Right renal cortex interstitium (tissue), 3 donors: ENCODE measurements at places on chromosomes 12 and 14.

DNA sequence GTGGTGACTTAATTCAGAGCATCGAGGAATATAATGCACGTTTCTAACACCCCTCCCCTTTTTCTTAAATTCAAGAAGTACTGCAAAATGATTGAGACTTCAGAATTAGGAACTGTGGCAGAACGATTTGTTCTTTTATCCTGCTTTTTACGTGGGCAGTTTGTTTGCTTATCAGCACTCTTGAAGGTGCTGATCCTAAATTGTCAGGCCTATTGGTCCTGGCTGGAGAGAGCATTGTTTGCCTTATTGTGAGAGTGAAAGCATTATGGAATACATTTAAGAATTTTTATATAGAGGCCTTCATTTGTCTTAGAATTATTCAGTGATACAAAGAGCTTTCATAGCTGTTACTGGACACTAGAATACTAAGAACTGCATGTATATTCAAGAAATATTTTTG is 59.1 kb downstream of the TMTC2 start:
- DNase-seq, result no peak

GRCh38 chr12:20474443-20474842 is 106.1 kb downstream of the PDE3A start:
- DNase-seq, result no peak

- DNase-seq, result no peak
Measured at GRCh38 chr12:13000616-13000924, 505 bp upstream of the HEBP1 start.

DNA sequence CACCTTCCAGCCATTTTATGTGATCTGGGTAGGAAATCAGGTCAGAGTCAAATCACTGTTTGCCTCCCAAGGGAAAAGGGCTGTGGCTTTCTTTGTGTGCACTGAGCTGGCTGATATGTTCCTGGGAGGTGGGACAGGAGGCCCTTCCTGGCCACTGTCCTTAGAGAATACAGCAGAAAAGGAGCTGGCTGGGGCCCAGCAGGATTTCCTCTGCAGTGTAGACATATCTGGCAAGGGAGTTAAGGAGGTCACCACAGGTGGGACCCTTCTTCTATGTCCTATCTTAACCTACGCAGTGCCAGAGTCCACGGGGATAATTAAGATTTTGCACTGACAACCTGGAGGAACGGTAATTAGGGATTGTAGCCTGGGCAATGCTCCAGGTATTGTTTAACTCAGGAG is 145.3 kb downstream of the NTF3 start:
- DNase-seq, result no peak

DNA sequence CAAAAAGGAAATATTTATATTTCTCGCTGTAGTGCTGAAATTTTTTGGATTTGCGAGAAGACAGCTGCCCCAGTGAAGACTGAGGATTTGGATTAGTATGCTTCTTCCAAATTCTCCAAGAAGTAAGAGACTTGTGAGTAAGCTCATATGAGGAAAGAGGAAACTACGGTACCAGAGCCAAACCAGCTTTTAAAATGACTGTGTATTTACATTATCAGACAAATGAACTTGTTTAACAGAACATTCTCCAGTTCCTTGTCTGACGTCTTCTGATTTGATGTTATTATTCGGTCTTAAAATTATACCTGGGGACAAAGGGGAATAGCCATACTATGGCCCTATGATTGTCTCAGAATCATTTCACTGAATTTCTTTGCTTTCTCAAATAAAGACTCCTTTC is 8.0 kb downstream of the CLEC12B start:
- no peak for DNase-seq
